ENCODE measurements at places on chromosomes 7 and 10.

- DNase-seq: no peak
Measured at GRCh38 chr7:34135924-34136323, 230.6 kb downstream of the BMPER start.

DNA sequence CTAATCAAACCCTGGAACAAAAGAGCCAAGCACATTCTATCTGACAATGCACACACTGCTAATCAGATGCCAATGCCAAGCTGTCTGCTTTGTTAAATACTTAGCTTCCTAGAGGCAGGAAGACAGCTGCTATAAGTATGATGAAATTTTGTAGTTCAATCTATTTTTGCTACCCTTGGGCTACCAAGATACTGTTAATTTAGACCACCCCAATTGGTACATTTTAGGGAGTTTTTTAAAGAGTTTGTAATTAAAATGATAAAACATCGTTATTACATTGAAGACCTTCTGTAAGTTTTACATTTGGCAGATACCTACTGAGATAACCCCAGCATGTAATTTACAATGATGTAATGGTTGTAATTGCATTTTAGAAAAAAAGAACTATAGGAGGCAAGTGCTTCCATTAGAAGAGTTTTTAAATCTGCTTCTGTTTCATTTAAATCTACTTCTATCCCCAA is 268.5 kb downstream of the ADK start:
- peak; percentile 84 for DNase-seq

DNA sequence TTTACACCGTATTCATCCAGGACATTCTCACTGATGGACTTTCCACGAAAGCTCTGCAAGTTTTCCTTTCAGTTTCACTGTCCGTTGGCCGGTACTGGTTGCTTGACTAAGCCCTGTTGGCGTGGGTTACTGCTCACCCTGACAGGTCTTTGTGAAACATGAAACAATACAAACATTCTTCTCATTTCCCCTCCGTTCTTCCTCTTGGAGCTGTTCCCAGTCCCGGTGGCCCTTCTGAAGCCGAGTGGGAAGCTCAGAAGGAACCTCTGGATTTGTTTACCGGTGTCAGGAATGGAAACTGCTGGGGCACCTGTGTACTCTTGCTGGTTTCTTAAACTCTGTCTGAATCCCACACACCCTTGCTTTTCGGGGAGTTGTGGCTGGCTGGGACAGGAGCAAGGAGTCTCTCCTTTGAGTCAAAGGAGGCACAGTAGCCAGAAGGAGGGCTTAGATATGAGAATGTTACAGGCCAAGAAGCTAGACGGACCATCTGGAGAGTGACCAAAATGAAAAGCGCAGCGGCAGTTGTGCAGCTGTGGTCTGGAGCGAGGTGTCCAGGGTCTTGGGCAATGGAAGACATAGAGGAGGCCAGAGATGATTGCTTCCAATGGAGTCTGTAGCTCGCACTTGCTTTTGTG is 45.7 kb downstream of the LYZL2 start:
- DNase-seq: no peak

DNA sequence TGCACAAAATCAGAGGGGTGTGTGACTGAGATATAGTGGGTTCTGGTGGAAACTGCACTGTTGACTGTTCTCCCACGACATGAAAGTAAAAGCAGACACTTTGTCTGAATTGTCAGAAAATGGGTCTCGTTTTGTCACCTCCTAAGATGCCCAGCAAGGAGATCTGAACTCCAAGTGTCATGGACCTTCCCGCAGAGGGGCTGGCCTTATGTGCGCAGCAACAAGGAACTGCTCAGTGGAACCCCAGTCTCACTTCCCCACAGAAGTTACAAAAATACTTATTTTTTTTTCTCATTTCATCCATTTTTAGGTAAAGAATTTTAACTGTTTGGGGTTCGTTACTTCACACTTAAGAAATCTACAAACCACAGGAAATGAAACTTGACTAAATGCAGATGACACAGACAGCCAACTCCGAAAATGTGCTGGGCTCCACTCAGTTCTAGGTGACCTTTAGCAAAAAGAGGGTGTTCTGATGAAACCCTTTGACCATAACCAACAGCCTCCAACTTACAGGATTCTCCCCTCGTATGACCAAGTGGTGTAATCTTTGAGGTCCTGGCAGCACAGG is 115.0 kb downstream of the FAM107B start:
- no peak for DNase-seq

DNA sequence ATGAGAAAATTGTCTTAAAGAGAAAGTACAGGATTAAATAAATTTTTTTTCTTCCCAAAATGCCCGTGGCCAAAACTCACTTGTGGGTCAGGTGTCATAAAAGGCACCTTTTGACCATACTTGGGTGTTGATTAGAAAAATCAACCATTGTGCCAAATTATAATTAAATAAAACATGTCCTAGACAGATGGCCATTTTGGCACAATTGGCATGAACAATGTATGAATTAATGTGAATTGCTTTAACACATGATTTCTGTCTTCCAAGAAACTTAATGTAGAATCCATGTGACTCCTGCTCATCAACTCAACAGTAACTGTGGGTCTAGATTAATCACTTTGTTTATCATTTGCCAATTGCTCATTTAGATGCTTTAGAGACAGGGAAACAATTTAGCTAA is 64.0 kb downstream of the CSTF2T start:
- no peak for DNase-seq

GRCh38 chr10:128578766-128579165 is 452.5 kb upstream of the MKI67 start:
- no peak for DNase-seq

- peak; percentile 54 for DNase-seq
Measured at GRCh38 chr10:120086066-120086465, 193.5 kb downstream of the SEC23IP start.

GRCh38 chr10:84221916-84222315 is 3.4 kb downstream of the LRIT2 start:
- DNase-seq: no peak

DNA sequence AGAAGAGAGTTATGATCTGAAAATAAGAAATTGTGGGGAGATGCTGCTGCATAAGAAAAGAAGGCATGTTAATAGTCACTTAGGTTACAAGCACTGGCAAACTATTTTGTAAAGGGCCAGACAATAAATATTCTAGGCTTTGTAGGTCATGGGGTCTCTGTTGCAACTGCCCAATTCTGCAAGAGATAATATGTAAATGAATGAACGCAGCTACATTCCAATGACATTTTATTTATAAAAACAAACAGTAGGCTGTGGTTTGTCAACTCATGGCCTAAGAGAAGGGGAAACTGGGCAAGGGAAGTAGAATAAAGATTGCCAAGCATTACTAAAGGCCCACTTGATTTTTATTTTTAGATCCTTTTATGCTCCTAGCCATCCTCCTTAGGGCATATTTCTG is 133.1 kb downstream of the RAPGEF5 start:
- DNase-seq: no peak
